ENCODE measurements at places on chromosomes 5 and 9.

DNA sequence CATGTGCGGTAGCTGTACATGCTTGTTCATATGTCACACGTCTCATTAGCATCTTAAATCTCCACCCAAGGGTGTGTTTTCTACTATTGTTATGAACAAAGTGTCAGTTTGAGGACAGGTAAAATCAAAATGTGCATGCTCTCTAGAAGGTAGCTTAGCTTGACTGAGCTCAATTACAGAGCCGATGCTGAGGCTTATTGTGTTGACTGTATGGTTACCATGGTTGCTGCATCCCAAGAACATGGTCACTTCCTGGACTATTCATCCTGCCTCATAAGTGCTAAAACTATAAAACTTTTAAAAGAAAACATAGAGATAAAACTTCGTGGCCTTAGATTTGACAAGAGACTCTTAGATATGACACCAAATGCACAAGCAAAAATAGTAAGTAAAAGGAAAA is 426.1 kb upstream of the CTNND2 start:
- DNase-seq = no peak

DNA sequence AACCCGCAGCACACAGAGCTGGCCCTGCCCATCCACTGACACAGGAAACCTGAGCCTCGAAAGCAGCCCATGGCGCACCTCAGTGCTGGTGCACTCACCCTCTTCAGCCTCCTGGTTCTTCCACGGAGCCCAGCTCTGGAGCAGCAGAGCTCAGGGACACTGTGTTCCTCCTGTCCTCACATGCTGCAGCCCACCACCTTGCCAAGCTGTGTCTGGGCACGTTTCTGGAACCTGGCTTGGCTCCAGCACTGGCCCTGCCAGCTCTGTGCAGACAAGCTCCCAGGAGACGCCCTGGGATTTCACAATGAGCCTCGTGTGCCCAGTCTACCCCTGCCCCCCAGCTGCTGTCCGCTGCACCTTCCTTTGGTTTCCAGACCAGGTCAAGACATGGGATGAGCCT is 119.5 kb downstream of the SYK start:
- DNase-seq = peak; percentile 85

DNA sequence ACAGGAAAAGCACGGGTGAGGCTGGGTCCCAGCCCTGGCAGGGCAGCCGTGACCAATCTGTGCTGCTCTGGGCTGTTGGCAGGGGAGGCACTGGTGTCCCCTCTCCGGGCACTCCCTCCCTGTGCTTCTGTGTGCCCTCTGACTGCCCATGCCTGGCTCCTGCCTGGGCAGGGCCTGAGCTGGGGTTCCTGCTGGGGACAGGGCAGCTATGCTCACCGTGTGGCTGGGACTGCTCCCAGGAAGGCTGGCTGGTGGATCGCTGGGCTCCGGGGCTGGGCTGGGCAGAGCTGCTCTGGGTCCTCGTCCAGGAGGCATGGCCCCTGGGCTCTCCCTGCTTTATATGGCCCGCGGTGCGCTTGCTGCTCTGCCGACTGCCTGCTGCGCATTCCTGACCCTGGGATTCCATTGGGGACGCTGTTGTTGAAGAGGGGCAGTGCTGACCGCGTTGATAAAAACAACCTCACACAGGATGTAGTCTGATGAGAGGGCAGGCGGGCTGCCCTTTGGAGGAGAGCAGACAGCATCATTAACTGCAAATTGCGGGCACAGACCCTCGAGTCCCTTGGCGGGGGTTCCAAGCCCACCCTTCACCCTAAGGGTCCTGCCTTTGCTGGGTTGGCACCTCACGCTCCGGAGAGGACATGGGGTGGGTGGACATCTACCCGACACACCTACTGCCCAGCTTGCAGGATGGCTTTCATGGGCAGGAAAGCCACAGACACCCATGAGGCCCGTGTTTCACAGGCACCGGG is 955 bp downstream of the QRFP start:
- DNase-seq = no peak

- DNase-seq = no peak
Measured at GRCh38 chr5:94850960-94851359, 232.5 kb downstream of the SLF1 start.

DNA sequence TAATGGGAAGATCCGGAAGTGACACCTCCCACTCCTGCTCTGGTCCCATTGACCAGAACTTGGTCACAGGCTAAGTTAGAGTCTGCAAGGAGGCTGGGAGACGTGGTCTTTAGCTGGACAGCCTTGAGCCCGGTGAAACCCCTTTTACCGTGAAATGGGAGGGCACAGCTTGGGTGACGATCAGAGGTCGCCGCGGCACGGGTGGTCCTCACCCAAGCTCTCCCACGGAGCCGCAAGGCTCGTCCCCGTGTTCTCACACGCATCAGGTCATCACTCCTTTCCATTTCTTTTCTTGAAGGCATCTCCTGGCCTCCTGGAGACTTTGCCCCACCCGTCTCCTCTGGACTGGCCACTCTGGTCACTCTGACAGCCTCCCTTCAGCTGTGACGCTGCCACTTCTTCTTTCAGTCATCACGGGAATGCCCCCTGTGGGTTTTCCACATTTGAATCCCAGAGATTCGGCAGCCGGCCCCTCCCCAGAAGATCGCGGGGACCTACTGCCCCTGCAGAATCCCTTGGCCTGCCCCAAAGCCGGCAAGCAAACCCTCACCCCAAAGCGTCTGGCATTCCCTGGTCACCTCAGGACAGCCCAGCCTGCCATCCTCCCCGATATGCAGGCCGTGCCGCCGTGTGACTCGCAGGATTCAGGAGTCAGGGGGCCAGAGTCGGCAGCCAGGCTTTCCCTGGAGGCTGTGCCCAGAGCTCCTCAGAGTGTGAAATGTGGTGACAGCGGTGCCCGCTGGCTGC is 18.9 kb upstream of the EGFL7 start:
- DNase-seq = no peak

- no peak for DNase-seq
Measured at GRCh38 chr5:168992687-168993086, 308.3 kb downstream of the SLIT3 start.

DNA sequence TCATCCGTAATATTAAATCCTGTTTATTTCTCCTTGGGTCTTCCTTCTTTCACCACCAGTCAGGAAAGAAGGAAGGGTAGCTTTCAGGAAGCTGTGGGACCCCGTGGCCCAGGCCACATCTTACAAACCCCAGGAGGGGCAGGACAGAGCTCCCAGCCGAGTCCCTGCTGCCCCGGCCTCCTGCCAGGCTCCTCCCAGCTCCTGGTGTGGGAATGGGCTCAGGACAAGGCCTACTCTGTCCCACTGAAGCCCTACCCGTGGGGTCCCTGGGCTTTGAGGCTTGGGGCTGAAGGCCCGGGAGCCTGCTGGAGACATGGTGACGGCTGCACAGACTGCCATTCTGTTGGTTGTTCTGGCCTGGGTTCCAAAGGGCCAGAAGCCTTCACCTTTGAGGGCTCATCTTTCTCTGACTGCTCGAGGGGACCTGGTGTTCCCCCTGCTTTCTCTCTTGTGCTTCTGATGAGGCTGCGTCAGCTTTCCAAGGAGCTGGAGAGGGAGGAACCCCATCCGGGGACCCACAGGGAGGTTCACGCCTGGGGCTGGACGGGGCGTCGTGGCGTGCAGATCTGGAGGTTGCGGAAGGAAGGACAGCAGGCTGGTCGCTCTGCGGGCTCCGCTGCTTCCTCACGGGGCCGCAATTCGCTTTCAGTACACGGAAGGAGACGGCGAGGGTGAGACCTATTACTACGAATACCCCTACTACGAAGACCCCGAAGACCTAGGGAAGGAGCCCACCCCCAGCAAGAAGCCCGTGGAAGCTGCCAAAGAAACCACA is 86.6 kb downstream of the COL5A1 start:
- no peak for DNase-seq

DNA sequence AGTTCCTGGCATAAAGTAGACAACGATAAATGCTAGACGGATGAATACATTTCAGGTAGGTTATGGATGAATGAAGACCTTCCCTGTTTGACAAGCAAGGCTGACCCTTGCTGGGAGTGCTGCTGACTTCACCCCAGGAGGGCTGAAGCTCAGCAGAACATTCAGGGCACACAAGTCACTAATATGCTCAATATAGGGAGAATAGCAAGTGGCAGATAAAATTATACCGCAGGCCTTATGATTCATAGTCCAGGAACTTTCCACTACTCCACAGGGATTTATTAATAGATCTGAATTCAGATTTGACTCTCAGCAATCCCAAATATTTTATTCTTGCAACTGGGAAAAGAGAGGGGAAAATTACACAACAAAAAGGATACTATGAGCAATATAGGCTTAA is 38.2 kb upstream of the GRAMD2B start:
- DNase-seq = peak; percentile 28

DNA sequence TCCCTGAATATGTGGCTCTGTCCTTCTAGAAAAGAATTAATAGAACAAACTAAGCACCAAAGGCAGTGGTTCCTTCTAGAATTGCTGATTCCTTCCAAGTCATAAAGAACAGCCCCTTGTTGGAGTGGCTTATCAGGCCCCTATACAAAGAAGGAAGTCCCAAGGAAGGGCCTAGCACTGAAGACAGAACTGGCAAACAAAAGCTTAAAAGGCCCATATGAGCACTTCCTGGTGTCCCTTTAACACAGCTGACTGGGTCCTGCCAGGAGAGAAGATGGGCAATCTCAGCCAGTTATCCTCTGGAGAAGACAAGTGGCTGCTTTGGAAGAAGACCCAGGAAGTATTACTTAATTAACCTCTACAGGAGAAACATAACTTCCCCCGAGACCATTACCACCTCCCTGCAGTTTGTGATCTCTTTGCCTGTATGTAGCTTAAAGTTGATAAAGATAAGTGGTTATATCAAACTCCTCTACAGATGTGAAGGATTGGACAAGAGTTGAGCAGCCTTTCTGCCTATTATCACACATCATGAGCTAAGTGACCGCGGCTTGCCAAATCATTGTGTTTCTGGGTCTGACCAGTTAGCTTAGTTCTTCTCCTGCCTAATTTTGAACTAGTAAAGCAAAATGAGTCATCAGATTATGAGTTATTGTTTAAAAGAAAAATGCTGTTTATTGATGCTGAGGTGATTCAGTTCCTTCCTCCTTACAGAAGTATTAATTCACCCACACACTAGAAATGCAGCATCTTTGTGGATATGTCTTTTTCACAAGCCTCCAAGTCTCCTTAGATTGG is 13.3 kb upstream of the STING1 start:
- DNase-seq = no peak

DNA sequence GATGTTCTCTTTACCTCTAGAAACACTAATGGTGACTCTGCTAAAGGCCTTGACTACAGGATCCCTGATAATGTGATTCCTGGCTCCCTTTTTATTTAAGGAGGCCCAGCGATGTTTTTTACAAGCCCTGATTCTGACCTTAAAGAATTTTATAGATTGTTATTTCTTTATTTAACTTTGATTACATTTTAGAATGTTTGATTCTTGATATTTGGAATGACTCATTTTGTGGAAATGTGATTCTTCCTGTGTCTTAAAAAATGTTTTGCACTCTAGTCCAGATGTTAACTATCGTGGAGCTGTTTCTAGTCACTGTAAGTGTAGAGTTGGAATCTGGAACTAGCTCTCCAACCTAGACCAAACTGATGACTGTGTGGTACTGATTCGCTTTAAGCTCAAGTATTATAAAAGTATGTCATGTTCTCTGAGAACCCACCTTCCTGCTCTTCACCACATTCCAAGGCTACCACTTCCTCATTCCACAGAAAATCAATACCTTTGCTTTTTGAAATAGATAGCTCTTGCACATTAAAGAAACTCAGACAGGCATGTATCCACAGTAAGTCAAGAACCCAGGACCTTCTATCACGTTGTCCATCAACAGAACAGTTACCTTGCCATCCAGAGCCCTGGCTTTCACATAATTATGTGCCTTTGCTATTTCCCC is 65.2 kb downstream of the JMY start:
- DNase-seq = no peak

GRCh38 chr9:70093944-70094343 is 50.3 kb downstream of the MAMDC2 start:
- DNase-seq = no peak

GRCh38 chr5:143085319-143085917 is 315.2 kb downstream of the ARHGAP26 start:
- peak; percentile 76 for DNase-seq
